ENCODE measurements at places on chromosomes 3 and 15. TPM values are rescaled to one million over a fixed set of nuclear protein-coding genes. Genes with fewer than 3 reads are reported as not detected.

DNA sequence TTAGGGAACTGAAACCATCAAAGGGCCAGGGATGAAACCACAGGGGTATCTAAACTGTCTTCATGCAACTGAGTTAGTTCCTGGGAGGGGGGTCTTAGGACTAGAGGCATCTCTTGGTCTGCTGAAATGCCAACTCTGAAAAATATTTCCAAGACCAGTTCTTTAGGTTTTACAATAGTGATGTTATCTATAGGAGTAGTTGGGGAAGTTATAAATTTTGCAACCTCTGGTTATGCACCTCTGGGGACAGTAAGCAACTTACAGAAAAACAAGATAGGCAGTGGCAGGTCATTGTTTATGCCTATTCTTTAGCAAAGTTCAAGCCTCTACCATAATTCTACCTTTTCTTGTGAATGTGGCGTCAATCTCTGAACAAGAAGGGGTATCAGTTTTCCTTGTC lies 60.5 kb upstream of the MINAR1 start:
- DNase-seq: no peak

GRCh38 chr15:86855307-86856291 lies 775.9 kb downstream of the AGBL1 start:
- no peak for DNase-seq

GP5 gene
- polyA plus RNA-seq: 0.10 TPM

DNA sequence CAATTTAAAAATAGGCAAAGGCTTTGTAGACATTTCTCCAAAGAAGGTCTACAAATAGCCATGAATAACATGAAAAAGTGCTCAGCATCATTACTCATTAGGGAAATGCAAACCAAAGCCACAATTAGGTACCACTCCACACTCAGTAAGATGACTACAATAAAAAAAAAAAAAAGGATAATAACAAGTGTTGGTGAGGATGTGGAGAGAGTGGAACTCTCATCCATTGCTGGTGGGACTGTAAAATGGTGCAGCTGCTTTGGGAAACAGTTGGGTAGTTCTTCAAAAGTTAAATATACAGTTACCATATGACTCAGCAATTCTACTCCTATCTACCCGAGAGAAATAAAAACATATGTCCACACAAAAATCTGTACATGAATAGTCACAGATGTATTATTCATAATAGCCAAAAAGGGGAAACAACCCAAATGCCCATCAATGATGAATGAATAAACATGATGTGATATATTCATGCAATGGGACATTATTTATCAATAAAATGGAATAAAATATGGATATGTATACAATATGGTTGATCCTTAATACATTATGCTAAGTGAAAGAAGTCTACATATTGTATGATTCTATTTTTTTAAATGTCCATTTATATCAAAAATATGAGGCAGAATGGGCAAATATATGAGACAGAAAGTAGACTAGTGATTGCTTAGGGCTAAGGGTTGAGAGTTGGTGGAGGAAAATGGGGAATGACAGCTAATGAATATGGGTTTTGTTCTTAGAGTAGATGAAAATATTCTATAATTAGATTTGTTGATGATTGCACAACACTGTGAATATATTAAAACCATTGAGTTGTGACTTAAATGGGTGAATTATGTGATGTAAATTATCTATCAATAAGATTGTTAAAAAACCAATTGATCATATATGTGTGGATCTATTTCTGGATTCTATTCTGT lies 66.1 kb upstream of the SMAD3 start:
- no peak for DNase-seq

- DNase-seq: no peak
Observed at GRCh38 chr3:171129827-171130226, 103.3 kb upstream of the SLC2A2 start.

BCL2A1 gene
- 2.7 TPM for polyA plus RNA-seq

DNA sequence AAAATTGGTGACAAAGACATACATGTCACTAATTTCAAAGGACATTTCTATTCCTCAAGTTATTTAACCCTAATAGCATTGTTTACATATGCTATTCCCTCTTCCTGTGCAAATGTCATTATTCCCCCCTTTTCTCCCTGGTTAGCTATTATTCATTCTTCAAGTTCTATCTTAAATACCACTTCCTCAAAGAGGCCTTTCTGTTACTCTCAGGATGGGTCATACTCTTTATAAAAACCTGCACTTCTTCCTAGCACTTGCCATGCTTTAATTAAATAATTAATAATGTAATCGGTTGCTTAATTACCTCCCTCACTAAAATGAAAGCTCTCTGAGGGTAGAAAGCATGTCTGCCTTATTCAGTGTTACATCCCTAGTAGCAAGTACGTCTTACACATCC lies 88.5 kb downstream of the XRN1 start:
- DNase-seq: no peak

DNA sequence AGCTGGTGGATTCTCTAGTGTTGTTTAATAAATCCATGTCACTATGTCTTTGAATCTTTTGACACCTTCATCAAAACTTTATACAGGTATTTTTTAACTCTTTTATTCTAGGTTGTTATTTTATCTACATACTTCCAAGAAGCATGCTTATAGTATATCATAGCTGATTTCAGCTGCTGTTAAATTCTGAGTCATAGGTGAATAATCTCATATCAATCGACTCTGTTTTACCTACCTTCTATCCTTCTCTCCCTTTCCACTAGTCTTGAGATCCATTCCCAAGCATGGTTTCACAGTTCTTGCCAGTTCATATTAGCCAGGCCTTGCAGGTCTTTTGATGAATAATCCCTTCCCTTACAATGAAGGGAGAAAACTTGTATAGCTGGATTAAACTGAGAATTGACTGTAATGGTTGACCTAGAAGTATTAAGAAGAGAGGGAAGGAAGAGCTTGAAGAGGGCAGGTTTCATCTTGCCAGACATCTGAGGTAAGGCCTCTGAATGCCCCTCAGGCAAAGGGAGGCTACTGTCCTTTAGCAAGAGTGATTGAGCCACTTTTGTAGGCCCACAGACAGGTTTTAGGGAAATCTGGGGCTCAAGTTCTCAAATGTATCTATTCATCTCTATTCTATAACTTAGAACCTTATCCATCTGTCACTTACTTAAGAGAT lies 146.4 kb downstream of the EPHA6 start:
- DNase-seq: no peak

DNA sequence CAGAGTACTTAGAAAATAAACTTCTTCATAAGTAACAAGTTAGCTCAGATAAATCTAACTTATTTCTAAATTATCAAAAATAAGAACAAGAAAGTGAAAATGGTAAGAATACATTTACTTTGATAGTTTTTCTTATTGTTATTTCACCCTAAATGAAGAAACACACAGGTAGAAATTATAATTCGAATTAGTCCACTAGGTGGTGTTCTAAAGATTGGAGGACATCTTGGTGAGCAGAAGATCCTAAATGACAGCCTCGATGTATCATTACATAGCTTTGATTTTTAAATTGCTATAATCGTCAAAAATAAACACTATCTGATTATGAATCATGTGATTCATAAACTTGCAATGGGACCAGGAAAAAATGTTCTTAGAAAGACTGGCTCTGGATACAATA lies 280.8 kb upstream of the UBE2E2 start:
- DNase-seq: no peak

PLS1 gene
- 1.1 TPM for polyA plus RNA-seq

PLA2G4F gene
- not detected for polyA plus RNA-seq

PATL2 gene
- 0.50 TPM for polyA plus RNA-seq

DNA sequence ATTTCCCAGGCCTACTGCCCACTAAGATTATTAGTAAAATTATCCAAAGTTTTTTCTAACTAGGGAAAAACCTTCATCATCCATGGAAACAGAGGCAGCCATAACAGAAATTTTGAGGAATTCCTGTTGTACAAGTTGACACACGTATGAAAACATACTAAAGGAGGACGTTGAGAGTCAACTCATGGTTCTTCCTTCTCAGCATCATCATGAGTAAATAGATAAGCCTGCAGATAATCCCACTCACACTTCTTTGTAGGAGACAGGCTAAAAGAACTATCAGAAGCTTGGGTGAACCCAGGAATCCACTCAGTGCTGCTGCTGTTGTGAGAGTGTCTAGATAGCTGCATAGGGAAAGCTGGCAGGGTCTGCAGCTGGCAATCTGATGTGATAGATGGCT lies 694.8 kb upstream of the NR2F2 start:
- no peak for DNase-seq

- no peak for DNase-seq
Observed at GRCh38 chr3:60337421-60337820, 913.8 kb downstream of the FHIT start.

DNA sequence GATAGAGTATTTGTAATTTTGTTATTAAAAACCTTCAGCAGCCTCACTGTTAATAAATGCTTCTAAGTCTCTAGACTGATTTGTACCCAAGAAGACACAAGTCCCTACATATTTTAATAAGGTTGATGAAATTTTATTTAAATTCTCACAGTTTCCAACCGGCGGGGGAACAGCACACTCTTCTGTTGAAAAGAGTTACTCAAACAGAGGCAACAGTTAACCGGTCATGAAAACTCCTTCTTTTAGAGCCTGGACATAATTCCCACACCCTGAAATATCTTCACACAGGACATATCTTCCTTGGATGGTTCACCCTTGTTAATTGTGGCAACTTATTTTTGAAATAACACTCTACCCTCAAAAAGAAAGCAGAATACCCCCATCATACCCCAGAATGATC lies 278.8 kb downstream of the FOXP1 start:
- DNase-seq: no peak

RUBCN gene
- polyA plus RNA-seq: 8.8 TPM

DNA sequence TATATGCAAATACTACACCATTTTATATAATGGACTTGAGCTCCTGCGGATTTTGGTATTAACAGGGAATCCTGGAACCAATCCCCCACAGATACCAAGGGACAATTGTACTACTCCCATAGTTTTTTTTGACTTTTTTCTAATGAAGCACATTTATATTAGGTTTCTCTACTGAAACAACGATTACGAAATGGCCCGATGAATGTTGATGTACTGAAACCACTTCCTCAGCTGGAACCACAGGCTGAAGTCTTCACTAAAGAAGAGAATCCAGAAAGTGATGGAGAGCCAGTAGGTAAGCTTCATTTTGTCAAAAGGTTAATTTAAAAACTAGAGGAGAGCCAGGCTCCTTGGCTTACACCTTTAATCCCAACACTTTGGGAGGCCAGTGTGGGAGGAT lies 121.5 kb upstream of the LRRFIP2 start:
- DNase-seq: no peak

DNA sequence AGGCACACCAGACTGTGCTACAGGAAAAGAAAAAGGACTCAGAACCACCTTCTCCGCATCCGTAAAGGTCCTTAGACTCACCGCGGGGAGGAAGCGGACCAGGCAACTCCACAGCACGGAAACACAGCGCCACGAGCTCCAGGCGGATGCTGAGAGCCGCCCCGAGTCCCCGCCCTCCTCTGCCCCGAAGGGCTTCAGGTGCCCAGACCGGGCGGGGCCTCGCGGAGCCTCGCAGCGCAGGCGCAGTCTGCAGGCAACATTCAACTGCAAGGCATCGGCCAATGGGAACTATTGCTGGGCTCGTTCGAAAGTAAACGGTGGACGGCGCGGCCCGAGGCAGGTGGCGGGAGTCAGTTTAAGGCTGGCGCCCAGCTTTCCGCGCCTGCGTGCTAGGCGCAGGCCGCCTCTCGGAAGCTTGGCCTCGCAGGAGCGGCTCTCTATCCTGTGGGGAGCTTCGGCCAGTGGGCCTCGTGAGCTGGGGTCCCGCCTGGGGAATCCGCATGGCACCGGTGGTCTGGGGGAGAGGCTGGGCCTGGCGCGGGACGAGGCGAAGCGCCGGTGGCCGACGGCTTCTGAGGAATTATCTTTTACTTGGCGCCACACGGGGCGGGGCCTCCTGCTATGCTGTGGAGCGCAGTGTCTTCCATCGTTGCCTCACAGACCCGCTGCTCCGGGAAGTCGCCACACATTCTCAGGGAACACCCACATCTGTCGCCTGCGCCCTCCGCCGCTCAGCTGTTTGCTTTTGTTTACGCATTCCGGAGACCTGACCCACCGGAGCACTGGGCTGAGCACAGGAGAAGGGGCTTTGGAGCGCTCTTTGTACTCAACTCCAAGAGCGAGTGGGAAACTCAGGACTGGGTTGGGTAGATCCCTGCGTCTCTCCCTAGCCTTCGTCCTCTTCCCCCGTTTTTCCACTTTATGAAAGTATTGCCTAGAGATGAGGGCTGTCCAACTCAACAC lies at the start of gene TRIM59:
TSS of gene TRIM59 (minus strand) at position 151 of the 963 bp plus-strand sequence. CDS start 10,603 bp downstream, outside the sequence.
- DNase-seq: peak; percentile 96

DNA sequence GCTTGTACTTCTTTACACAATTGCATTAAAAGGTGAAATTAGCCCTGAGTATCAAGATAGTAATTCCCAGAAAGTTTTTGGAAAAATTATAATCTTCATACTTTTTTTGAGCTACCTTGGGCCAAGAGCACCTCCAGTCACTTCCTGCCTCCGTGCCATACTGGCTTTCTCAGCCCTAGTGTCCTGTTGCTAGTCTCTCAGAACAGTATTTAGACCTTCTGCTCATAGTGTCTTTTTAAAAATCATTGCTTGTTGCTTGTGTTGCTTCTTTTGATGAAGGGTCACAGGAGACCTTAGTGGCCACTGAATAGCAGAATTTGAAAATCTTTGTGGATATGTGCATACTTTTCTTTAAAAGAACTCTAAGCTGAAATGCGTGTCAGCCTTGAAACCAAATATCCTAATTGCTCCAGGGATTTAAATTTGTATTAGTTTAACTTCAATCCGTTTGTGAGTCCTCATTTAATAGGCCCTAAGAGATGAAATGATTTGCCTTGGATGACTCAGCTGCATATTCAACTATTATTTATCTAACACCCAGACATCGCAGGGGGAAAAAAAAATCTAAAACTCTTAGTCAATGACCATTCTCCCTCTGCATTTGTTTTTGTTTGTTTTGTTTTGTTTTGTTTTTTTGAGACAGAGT lies 29.1 kb upstream of the LXN start:
- no peak for DNase-seq

GRCh38 chr3:128557531-128558280 lies 64.7 kb upstream of the GATA2 start:
- DNase-seq: no peak

DNA sequence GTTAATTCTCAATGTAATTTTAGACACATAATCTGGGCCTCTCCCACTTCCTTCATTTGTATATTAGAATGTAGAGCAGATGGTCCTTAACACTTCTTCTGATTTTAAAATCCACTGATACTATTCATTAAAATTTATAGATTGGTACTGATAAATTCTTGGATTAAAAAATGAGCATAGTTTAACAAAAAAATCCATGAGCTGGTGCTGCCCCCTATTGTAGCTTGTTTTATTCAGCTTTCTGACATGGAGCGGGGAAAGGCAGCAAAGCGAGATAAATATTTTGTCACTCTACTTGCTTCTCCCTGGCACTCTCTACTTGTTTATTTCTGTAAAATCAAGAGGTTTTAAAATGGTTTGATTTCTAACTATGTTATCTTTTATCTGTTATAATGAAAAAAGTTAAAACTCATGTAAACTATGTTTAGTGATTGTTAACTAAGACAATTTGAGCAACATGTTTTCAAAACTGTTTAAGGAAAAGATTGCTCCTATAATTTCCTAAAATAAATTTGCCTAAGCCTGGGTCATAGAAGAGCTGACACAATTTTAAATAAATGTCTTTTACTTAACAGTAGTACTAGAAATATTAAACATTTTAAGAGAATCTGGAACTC lies 26.5 kb upstream of the PLOD2 start:
- DNase-seq: no peak
